ENCODE measurements at places on chromosomes 7 and 10.

DNA sequence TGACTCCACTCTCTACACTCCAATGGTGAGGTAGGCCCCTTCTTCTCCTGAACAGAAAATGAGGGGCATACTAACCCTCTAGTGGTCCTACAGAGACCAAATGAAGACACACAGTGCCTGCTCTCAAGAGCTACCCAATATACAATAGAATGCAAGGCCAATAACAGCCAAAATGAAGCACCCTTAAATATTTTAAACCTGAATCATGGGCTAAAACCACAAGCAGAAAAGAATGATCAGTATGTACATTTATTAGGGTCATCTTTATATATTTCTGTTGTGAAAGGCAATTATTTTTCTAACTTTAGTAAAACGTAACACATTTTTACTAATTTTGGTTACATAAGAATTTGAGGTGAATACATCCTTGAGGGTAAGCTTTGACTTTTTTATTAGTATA is 49.9 kb upstream of the COL1A2 start:
- DNase-seq: no peak

- no peak for DNase-seq
Observed at GRCh38 chr10:125538947-125539731, 143.8 kb downstream of the TEX36 start.

GRCh38 chr7:120843109-120843508 is 14.8 kb downstream of the TSPAN12 start:
- DNase-seq: no peak

DNA sequence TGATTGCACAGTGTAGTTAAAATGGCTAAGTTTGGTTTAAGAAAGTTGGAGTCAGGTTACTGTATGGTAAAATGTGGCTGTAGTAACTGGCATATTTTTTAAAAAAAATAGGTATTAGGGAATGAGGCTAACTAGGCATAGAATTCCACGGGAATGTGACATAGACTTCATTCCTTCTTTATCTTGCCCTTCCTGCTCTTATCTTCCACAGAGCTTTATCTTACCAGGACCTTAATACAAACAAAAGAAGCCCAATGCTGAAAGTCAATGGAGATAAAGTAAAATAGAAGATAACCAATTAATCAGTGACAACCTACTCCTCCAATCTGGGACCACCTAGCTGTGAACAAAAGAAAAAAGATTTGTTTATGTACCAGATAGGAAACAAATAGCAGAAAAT is 58.1 kb downstream of the TET1 start:
- peak; percentile 60 for DNase-seq

- no peak for DNase-seq
Observed at GRCh38 chr10:75121322-75121721, 9.9 kb downstream of the SAMD8 start.

GRCh38 chr7:78543976-78544375 is 745.4 kb downstream of the PHTF2 start:
- no peak for DNase-seq

- DNase-seq: no peak
Observed at GRCh38 chr7:909358-910329, 33.3 kb downstream of the GET4 start.

DNA sequence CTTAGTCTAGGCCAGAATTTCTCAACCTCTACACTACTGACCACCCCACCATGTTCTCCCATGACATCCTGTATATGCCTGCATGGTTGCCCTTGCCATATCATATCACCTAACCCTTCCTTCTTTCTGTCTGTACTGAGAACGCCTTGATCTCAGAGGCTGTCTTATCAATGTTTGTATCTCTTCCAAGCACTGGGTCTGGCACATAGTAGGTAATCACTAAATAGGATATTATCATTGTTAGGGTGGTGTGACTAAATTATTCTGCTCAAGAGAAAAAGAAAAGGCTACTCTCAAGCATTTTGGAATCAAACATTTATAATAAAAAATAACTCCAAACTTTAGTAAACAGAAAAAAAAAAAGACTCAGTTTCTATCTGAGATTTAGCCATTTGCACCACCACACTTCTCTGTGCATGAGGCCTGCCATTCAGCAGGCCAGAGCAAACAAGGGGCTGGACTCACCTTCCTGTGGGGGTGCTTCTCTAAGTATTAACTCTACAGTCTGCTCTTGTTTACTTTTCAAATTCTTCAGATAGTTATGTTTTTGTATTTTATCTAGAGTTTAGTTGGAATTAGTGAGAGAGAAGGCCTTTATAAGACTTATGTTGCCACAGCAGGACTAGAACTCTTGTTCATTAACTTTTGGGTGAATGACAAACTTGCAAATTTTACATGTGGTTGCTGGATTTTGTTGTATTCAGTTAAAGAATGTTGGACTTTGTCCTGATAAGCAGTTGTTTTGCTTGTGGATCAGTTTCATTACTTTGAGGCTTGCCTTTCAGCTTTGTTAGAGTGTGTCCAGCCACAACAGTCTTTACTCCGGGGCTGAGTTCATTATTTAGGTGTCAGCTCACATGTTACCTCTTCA is 5.4 kb downstream of the AGBL3 start:
- DNase-seq: peak; percentile 79

All from Caco-2 (cell line).